ENCODE measurements at places on chromosomes 11 and 22.
A peak's percentile ranks its signal among the peaks of the same experiment; 100 is the strongest.

- no peak for DNase-seq
Observed at GRCh38 chr11:132590554-132590953, 941.7 kb downstream of the OPCML start.

- DNase-seq, result no peak
Observed at GRCh38 chr22:49621601-49622210, 206.0 kb downstream of the BRD1 start.

- no peak for DNase-seq
Observed at GRCh38 chr11:130124096-130124495, 35.5 kb upstream of the ST14 start.

- no peak for DNase-seq
Observed at GRCh38 chr22:25853078-25853477, 111.1 kb downstream of the MYO18B start.

- no peak for DNase-seq
Observed at GRCh38 chr11:118060869-118061268, 16.0 kb upstream of the TMPRSS4 start.

DNA sequence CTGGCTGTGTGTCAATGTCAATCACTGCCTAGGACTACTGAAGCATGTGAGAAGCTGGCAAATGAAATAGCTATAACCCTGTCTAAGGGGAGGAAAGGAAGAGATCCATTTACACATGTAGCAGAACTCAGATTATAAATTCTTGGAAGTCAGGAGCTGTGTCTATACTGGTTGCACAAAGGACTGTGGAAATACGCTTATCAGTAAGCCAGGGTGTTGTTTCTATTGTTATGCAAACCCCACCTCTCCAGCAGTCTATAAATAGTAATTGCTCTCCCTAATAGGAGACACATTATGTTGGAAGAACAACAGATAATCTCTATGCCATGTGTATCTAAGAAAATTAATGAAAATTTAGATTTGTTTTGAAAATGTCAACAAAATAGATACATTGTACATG is 693.4 kb upstream of the CCDC90B start:
- DNase-seq, result no peak

DNA sequence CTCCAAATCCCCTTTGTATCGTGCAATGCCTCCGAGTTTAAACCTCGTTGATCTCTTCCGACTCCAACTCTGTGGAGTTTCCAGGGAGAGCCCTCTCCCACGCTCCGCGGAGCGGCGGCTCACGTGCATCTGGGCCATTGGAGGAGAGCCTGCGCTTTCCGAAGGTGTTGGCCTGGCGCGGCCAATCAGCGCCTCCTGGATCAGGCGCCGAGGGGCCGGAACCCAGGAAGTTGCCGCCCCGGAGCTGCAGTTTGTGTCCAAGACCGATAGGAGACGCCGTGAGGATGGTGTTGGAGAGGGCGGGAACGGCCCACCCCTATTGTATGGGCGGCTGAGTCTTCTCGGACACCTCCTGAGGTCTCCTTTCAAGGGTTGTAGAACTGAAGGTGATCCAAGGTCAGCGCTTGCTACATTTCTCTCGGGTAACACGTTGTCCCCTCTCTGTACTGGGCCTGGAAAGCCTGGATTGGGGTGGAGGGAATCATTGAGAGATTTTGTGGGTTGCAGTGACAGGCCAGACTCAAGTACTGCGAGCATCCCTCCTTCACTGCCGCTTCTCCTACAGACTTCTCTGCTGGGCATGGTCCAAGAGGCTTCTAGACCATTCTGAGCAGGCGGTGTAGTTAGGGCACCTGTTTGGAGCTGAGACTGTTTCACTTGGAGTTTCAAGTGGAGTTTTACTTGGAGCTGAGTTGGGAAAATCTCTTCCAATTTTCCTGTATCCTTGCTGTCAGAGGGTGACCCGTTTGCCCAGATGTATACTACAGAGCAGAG is 1.7 kb downstream of the ADAMTS15 start:
- DNase-seq, result peak; percentile 78

GRCh38 chr11:110410651-110411050 is 19.1 kb upstream of the FDX1 start:
- DNase-seq, result no peak

- no peak for DNase-seq
Observed at GRCh38 chr11:100861212-100861611, 174.1 kb downstream of the ARHGAP42 start.

GRCh38 chr22:45645526-45646414 is 25.9 kb upstream of the ATXN10 start:
- no peak for DNase-seq

DNA sequence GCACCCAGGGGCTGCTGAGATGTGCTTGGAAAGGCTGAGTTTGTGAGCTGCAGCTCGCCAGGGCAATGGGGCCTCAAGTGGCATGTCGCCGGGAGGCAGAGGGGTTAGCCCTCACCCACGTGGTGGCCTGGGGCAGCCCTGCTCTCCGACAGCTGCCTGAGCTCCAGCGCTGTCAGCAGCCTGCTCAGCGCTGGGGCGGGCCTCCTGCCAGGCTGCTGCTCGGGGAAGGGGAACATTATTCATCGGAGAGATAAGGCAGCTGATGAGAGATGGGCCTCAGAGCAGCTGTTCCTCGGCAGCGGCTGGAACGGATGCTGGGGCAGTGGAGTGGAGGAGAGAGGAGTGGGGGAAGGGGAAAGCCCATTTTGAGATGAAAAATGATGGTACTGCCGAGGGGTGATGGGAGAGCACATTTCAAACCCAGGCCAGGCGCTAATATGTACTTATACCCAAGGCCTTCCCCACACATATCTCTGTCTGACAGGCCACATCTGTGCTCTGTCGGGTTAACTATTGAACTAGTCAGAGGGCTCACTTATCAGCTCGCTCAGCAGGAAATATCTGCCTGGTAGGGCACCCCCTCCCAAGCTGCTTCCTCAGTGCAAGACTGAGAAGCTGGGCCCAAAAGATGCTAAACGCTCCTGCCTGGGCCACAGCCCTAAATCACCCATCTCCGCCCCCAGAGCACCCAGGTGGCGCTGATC is 79.5 kb downstream of the TIMP3 start:
- DNase-seq, result no peak

GRCh38 chr11:120608760-120609211 is 97.2 kb downstream of the GRIK4 start:
- DNase-seq, result no peak

Data from iPS DF 19.7 (cell line).